ENCODE measurements at places on chromosomes 16 and 17.

DNA sequence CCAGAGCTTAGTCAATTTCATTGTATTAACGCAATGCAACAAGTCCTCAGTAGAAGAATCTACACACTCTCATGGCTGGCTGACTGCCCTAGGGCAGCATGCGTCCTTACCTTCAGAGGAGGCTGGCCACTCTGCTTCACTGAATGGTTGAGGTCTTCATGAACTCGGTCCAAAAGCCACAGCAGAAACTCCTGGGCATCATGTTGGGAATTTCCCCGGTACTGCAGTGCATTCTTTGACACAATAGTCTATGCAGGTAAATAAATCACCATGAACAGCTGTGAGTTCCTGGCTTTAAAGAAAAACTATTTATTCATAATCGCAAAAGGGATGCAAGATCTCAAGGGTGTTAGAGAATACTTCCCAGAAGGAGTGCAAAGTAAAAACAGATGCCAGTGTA, 41.3 kb downstream of the USP31 start:
- DNase-seq: no peak

DNA sequence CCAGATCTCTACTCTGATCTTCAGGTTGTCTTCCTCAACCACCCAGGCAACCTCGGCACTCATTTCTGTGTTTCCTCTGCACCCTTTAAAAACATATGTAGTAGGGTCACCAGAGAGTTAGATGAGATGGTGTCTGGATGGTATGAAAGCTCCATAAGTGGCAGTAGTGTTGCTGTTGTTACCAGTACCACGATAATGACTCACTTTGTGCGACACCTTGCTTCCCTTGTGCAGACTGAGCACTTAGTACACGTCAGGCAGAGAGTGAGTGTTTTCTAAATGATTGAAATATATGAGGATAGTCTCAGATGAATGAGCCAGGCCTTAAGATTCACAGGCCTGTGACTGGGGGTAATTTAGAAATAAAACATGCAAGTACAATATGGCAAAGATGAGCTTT, 188.7 kb downstream of the MAF start:
- DNase-seq: no peak

- no peak for DNase-seq
Observed at GRCh38 chr16:88921591-88921990, 55.1 kb upstream of the PABPN1L start.

- DNase-seq: no peak
Observed at GRCh38 chr17:44464037-44464436, 39.2 kb downstream of the GPATCH8 start.

DNA sequence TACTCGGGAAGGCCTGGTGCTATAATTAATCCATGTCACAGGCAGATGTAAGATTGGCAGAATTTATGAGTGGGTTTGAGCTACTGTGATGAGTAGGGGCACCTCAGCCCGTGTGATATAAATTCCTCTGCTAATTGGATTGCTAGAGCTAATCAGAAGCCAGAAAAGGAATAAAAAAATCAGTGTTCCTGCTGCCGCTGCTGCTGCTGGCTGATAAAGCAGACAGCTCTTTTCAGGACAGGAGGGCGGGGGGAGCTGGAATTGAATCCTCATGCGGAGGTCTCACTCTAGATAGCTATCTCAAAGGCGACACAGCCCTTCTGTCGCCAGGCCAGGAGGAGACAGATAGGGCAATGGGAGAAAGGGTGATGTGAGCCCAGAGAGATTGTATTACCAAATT, 182.7 kb upstream of the ZFHX3 start:
- DNase-seq: no peak

GRCh38 chr17:55320594-55321426, 56.0 kb downstream of the HLF start:
- no peak for DNase-seq

DNA sequence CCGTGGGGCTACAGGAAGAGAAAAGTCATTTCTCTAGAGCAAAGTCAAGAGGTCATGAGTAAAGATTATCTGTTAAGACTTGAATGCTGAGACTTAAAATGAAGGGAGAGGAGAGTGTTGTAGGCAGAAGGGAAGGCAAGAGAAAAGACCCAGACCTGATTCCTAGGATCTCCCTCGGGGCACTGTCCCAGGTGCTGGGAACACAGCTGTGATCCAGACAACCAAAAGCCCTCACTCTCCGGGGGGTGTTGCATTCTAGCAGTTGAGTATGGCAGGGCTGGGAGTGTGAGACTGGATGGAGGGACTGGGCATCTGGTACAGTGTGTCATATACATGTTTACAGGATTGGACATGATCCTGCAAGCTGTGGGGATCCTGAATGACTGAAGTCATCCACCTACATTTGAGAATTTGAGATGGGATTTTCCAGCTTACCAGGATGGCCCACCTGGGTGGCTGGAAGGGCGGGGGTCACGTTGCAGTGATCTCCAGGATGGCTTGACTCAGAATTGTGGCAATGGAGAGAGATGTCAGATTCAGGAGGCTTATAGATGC, 29.1 kb downstream of the ARSG start:
- no peak for DNase-seq

GRCh38 chr16:48354877-48355855, 30.0 kb downstream of the SIAH1 start:
- no peak for DNase-seq

- no peak for DNase-seq
Observed at GRCh38 chr16:1472974-1473373, 1.9 kb downstream of the CLCN7 start.

- no peak for DNase-seq
Observed at GRCh38 chr16:72171236-72171635, 719 bp downstream of the PMFBP1 start.

DNA sequence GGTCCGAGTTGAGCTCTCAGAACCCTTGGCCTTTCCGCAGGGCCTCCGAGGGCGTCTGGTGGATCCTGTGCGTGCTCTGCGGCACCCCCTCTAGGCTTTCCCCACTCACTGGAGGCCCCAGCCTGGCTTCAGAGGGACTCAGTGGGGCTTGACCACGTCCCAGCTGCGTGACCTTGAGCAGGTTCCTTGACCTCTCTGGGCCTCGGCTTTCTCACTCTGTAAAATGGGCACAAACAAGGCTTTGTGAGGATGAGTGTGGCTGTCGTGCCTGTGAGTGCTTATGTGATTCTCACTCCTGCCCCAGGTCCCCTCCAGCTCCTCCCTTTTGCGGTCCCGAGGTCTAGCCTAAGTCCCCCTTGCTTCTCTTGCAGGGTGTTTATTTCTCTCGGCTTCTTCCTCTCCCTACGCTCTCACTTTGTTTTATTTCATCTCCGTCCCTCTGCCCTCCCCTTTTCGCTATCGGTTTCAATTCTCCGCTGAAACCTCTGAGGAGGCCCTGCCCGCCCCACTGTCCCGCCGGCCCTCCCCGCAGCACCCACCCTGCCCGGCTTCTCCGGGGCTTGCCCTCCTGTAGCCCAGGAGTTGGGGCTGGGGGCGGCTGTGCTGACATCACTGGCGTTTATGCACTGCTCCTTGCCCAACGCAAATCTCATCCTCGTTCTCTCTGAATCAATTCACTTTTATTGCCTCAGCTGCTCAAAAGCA, 82.3 kb upstream of the CBX4 start:
- no peak for DNase-seq

DNA sequence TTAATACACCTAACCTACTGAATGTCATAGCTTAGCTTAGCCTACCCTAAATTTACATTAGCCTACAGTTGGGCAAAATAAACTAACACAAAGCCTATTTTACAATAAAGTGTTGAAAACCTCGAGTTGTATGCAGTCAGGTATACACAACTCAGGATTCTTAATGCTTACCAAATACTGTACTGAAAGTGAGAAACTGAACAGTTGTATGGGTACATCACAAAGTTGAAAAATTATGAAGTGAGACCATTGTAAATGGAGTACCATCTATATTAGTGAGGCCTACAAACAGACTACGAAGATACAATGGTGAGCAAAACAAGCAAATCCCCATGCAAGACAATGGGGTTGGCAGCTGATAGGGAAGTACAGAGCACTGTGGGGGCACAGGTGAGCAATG, 79.7 kb downstream of the VAT1L start:
- no peak for DNase-seq

GRCh38 chr17:2435862-2436261, 35.0 kb upstream of the MNT start:
- DNase-seq: no peak

- no peak for DNase-seq
Observed at GRCh38 chr16:84629580-84629979, 11.7 kb upstream of the COTL1 start.

- DNase-seq: no peak
Observed at GRCh38 chr17:66711881-66712321, 123.0 kb upstream of the CACNG5 start.

- DNase-seq: no peak
Observed at GRCh38 chr17:13400491-13400890, 201.2 kb downstream of the HS3ST3A1 start.

DNA sequence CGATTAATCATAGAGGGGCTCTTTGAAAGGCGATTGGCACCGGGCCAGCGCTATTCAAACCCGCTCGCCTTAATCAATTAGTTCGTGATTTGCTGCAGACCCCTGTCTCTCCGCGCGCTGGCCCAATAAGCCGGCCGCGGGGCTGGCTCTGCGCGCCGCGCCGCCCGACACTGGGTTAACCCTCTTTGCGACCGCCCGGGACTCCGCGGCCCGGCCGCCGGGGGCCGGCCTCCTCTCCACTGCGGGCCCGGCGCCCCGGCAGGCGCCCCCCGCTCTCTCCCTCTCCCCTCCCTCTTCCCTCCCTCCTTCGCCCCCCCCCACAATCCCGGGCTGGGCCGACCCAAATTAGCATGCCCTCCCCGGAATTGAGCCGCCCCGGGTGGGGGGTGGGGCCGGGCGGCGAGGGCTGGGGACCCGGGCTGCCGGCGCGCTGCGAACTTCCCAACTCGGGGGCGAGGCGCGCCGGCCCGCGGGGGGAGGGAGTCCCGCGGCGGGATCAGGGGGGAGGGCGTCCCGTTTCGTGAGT, 428 bp upstream of the SALL1 start:
- no peak for DNase-seq

GRCh38 chr16:29804455-29805231, 1.7 kb upstream of the MAZ start:
- no peak for DNase-seq

DNA sequence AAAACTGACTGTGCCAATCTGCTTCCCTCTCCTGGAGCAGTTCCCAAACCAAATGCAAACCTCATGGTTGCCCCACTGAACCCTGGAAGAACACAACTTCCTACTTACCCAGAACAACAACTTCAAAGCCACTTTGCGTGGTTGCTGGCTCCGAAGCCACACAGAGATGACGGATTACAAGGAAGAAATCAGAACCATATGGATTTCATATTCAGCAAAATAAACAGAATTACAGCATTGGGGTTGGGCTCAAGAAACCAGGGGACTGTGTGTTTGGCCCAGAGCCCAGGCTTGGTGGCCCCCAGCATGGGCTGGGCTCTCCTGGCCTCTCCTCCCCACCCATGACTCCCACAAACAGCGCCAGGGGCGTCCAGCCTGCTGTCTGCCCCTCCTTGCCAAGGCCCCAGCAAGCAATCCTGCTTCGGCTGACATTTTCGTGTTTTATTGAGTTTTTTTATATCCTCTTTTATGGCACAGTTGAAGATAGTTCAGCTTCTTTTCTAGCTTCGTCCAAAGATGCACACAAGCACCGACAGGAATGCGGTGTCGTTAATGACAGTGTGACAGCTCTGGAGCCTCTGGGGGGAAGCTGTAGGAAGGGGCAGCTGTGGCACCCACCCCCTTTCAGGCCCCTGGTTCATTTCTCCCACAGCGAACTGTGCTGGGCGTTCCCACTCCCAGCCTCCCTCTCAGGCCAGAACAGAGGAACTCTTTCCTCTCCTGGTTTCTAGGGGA, 137.1 kb downstream of the GAS7 start:
- DNase-seq: no peak

DNA sequence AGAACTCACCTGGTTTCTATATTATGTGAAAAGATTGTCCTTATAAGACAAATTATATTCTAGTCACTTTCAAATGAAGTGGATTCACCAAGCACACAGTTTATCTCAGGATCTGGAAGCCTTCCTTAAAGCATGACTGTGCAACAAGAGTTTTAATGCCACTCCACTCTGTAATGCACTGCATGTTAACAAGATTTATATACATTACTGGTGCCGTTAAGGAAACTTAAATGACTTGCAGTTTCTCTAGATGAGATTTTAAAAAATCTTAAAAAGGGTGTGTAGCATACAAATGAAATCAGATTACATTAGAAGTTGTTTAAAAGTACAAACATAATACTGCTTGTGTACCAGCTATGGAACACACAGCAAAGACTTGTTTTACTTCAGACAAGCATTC, 150.8 kb downstream of the SNX11 start:
- no peak for DNase-seq

DNA sequence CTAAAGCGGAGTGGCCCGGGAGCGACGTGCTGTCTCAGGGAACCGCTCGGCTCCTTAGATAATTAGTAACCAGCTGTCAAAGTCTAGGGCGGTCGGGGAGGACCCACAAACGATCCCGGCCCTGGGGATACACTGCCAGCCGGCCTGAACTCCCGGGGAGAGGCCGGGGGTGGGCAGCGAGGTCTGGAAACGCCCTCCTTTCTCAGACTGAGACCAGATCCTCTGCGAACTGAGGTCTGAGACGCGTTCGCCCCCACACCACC, 1.3 kb downstream of the HNF1B start:
- no peak for DNase-seq

DNA sequence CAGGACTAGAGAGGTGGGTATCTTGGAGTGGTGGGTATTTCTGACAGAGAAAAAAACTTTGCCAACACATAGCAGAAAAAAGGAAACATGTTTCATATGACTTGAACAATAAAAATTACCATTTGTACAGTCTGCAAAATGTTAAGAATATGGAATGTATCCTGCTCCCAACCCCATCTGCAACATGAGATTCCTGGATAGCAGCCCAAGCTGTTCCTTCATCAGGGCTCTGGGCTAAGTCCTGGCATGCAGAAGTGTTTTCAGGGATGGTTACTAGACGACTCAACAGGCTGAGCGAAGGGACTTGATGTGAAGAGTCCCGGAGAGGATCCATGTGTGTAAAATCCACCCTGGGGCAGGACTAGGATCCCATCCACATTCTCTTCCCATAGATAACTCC, 121.0 kb upstream of the IRX3 start:
- no peak for DNase-seq

DNA sequence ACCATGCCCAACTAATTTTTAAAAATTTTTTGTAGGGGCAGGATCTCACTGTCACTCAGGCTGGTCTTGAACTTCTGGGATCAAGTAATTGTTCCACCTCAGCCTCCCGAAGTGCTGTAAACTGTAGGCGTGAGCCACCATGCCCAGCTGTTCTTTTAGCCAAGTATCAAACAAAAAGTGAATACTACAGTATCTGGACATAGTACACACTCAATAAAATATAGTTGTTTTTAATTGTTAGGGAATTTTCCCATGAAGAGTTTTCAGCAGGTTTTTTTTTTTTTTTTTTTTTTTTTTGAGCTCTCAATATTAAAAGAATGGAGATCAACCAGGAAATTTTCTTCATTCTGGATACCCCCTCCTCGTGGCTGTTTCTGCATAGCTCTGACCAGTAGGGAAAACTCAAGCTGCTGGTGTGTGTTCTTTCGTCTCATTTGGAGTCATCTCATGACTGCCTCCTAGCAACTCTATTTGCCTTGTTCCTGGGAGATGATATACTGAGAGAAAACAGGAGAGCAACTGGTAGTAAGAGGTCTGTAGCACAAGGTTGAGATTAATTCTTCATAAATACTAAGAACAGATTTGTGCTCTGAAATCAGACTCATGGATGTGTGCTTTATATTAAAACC, 16.5 kb upstream of the PHAF1 start:
- no peak for DNase-seq
